ENCODE measurements at places on chromosomes 6 and 20. TPM values are rescaled to one million over a fixed set of nuclear protein-coding genes. Genes with fewer than 3 reads are reported as not detected.

The TBXT gene
- total RNA-seq, result not detected

The NKAIN4 gene
- 1.2 TPM for total RNA-seq

The CLPSL2 gene
- not detected for total RNA-seq

The LPA gene
- total RNA-seq, result 0.24 TPM

The ZSCAN23 gene
- total RNA-seq, result 1.9 TPM

The KIAA0408 gene
- total RNA-seq, result not detected

The OR2J3 gene
- not detected for total RNA-seq

The PREX1 gene
- total RNA-seq, result under 0.01 TPM

The PHACTR1 gene
- total RNA-seq, result 0.96 TPM

The ELOVL2 gene
- total RNA-seq, result under 0.01 TPM

The CYP24A1 gene
- total RNA-seq, result 15.2 TPM

The TMC2 gene
- total RNA-seq, result not detected

The LINC00237 gene
- not detected for total RNA-seq

The PIM1 gene
- 128 TPM for total RNA-seq

The SYTL3 gene
- 6.5 TPM for total RNA-seq

The COL11A2 gene
- 0.43 TPM for total RNA-seq

The PPP1R16B gene
- total RNA-seq, result 0.43 TPM

The EPPIN gene
- not detected for total RNA-seq

The TNXB gene
- 0.48 TPM for total RNA-seq

The KCNS1 gene
- total RNA-seq, result 1.1 TPM

The GRIK2 gene
- total RNA-seq, result 0.21 TPM

The GCNT2 gene
- 8.4 TPM for total RNA-seq

The MAFB gene
- 1.5 TPM for total RNA-seq

The ZBP1 gene
- total RNA-seq, result not detected

The SDCBP2 gene
- 80.4 TPM for total RNA-seq

The FOXA2 gene
- total RNA-seq, result 4.8 TPM

The SLC17A3 gene
- total RNA-seq, result not detected

The NHSL1 gene
- 8.1 TPM for total RNA-seq

The DPPA5 gene
- total RNA-seq, result not detected

The ABCF1 gene
- total RNA-seq, result 25.6 TPM

The TSPO2 gene
- not detected for total RNA-seq
